ENCODE measurements at places on chromosomes 7 and 10. TPM values are rescaled to one million over a fixed set of nuclear protein-coding genes. Genes with fewer than 3 reads are reported as not detected.

Gene BMPR1A
- 120 TPM for total RNA-seq

- peaks cover 10% of the 10 kb centered on the region for H3K4me1 ChIP-seq
- H3K27ac ChIP-seq, result no peak overlapping the region
- no peak for DNase-seq
- no peaks in the 10 kb centered on the region for H3K27me3 ChIP-seq
- no peaks in the 10 kb centered on the region for H3K36me3 ChIP-seq
These were observed 191.3 kb upstream of the KLF14 start for GRCh38 chr7:130925136-130925794.

Gene CALD1
- 1,102 TPM for total RNA-seq

- DNase-seq, result no peak
- H3K36me3 ChIP-seq, result no peaks in the 10 kb centered on the region
- no peaks in the 10 kb centered on the region for H3K27me3 ChIP-seq
These were observed 24.9 kb downstream of the INSIG1 start for GRCh38 chr7:155322530-155322929.

Gene PON1
- not detected for total RNA-seq

- no peaks in the 10 kb centered on the region for H3K4me1 ChIP-seq
- no peak for DNase-seq
- H3K27me3 ChIP-seq, result no peaks in the 10 kb centered on the region
- H3K4me3 ChIP-seq, result no peak overlapping the region
These were observed 18.3 kb upstream of the GRIFIN start for GRCh38 chr7:2494191-2495130.

Gene ACHE
- total RNA-seq, result 2.0 TPM

Gene MUC12
- 0.24 TPM for total RNA-seq

Gene NUTM2A
- 0.66 TPM for total RNA-seq

Gene ZNF853
- 10.9 TPM for total RNA-seq

Gene PHYHIPL
- total RNA-seq, result 0.19 TPM

Gene HOXA10
- total RNA-seq, result 11.2 TPM
